Kasumi-1 (cell line): ENCODE measurements at places on chromosomes 4 and X.

DNA sequence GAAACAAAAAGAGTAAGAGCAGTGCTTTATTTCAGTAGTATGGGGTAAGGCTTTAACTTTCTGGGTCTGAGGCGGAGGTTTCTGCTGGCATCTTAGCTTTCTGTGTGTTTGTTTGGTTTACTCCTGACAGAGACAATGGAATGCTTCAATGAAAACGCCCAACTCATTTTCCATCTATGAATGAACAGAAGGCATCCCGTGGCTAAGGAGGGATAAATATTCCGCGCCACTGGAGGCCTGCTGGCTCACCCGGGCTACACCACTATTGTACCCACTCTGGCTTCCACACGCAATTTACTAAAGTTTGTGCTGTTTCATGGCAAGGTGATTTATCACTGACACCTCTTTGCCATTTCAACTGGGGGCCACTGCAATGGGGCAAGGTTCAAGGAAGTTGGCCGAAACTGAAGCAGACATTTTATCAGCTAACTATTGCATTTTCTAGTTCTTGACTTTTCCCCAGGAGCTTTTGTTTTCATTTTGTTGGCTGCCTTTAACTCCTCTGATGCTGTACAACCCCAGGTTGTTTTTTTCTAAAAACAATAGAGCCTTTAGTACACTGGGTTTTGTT, 32.8 kb upstream of the PPARGC1A start:
- DNase-seq = no peak

GRCh38 chr4:89823416-89823815, 13.5 kb downstream of the SNCA start:
- DNase-seq = no peak

GRCh38 chr4:76673362-76673761, 224.6 kb downstream of the SOWAHB start:
- DNase-seq = no peak

GRCh38 chr4:98778206-98778605, 119.8 kb upstream of the TSPAN5 start:
- no peak for DNase-seq

DNA sequence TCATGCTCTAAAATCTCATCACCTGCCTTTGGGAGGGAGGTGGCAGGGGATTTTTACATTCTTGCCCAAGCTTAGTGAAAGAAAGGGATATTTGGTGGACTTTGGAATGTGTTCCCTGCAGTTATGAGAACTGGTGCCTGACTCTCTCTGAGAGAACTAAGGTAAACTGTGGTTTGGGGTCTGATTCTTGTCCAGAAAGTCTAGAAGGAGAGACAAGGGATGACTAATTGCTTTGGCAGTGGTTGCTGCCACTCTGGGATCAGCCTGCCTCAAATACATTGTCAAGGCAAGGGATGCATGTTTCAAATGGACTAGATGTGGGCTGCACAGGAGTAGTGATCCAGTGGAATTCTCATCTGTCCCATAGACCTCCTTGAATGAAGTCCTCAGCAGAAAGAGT, 115.2 kb downstream of the DDIT4L start:
- no peak for DNase-seq

DNA sequence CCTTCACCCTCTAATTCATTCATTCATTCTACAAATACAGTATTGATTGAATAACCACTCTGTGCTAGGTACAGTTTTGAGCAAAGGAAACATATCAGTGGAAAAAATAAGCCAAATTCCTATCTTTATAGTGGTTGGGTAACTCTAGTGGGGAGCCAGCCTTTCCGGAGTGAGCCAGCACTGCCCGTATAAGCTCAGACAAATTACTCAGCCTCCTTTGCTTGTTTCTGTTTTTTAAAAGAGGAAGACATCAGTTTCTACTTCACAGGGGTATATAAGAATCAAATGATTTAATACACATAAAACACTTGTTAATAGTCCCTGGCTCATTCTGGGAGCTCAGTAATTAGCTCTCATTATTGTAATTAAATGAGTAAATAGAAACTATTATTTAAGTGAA, 238.2 kb upstream of the MAD2L1 start:
- no peak for DNase-seq

DNA sequence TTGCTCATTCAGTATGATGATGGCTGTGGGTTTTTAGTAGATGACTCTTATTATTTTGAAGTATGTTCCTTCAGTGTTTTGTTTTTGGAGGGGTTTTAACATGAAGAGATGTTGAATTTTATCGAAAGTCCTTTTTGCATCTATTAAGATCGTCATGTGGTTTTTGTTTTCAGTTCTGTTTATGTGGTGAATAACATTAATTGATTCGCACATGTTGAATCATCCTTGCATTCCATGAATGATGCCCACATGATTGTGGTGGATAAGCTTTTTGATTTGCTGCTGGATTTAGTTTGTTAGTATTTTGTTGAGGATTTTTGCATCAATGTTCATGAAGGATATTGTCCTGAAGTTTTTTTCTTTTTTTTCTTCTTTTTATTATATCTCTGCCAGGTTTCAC, 347.4 kb upstream of the EPHA5 start:
- DNase-seq = no peak

DNA sequence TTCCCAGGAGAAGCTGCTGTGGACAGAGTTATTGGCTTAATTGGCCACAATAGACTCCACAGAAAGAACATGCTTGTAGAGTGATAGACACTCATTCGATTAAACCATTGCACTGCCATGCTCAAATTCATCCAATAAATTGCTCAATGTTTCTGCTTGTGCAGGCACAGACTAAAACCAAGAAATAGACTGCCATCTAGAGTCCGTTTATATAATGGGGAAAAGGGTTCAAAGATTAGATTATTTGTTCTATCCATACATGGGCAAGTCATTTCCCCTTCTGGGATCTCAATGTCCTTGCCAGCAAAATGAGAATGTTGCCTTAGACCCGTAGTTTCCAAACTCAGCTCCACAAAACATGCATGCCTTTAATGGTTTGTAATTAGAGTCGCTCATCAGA, 8.7 kb downstream of the SMIM10 start:
- peak; percentile 79 for DNase-seq

GRCh38 chr4:10082459-10083272, 33.9 kb downstream of the WDR1 start:
- DNase-seq = no peak

DNA sequence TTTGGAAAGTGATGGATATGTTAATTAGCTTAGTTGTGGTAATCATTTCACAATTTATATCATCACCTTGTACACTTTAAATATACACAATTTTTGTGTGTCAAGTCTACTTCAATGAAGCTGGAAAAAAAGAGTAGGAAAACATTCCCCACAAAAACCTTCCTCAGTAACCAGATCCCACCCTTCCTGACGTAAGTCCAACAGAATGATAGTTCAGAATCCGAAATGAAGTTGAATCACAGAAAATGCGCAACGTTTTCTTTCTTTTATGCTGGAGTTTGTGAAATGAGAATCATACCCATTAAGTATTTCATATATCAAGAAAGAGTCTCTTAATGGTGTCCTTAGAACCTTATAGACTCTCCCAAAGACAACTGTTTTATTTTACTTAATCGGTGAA, 292.9 kb downstream of the USP46 start:
- DNase-seq = no peak

GRCh38 chrX:53547668-53548067, 113.5 kb upstream of the HSD17B10 start:
- no peak for DNase-seq

DNA sequence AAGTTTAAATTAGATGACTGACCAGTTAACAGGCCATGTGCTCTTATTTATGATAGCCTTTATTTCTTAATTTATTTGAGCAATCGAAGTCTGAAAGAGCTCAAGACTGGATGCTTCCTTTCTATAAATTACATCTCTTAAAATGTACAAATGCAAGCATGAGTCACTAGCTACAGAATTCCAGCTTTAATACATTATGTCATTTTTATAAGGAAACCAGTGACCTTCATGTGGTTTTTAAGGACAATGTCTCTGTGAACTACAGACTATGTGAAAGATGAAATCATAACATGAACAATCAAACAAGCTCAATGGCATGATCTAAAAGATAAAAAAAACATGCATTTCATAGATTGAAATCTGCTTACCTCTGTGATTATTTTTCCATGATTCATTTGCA, 15.4 kb downstream of the HTR2C start:
- no peak for DNase-seq

GRCh38 chrX:153598541-153599191, at the start of gene CCNQ:
Gene CCNQ (minus strand): TSS chrX:153599139. CDS start chrX:153599073, 66 bp downstream.
- peak; percentile 52 for DNase-seq

DNA sequence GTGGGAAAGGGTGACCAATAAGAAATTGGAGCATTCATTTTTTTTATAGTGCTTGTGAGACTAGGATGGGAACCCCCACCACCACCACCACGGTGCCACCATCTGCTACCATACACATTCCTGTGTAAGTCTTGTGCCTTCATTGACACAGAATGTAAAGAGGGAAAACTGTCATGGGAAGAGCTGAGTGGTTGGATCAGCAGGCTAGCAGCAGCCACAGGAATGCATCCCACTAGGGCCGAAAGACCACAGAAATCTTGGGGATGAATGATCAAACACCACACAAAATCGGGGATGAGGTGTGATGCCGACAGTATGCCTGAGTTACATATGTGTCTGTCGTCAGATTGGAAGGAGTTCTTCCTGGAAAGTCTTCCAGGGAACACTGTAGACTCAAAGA, 69.2 kb downstream of the SRPX start:
- no peak for DNase-seq

DNA sequence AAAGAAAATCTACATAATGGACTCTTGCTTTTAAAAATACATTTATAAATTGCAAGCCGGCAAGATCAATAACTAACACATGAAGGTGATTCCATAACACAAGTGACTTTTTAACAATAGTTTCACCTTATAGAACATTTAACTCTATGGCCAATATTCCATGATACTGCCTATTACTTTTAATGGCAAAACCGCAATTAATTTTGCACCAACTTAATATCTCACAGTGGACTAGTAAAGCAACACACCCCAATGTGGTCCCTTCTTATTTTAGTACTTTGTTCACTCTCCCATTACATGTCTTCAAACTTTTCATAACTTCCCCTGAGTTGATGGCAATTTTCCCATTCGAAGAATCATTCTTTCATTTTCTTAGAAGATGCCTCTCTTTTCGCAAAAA, 351.6 kb upstream of the F9 start:
- no peak for DNase-seq

DNA sequence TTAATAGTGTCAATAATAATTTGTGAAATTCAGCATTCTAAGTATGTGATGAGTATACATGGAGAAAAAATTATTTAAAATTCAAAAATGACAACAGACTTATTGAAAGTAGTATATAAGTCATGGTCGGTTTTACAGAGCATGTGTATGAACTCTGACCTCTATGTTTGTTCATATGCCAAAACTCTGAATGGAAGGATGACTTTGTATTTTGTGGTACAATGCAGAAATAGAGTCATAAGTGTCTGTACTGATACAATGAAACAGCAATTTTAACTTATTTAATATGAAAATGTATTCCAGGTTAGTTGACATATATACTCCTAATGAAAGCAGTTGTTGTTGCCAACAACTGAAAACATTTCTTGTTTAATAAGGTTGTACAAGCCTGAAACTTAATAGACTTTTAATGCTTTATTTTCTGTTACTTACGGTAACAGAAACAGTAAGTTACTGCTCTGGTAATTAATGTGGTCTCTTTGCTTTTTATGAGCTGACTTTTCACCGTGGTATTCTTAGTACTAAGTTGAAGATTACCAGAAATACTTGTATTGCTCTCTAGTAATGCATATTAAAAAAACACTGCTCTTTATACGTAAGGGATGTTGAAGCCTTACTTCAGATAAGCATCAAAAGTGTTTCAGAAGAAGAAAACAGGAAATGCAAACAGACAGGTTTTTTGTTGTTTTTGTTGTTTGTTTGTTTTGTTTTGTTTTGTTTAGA, 1.9 kb downstream of the UBE2K start:
- DNase-seq = peak; percentile 22

- DNase-seq = no peak
Measured at GRCh38 chr4:162356181-162356580, 192.4 kb upstream of the FSTL5 start.

GRCh38 chr4:53321151-53321983, 44.5 kb downstream of the SCFD2 start:
- DNase-seq = peak; percentile 78

DNA sequence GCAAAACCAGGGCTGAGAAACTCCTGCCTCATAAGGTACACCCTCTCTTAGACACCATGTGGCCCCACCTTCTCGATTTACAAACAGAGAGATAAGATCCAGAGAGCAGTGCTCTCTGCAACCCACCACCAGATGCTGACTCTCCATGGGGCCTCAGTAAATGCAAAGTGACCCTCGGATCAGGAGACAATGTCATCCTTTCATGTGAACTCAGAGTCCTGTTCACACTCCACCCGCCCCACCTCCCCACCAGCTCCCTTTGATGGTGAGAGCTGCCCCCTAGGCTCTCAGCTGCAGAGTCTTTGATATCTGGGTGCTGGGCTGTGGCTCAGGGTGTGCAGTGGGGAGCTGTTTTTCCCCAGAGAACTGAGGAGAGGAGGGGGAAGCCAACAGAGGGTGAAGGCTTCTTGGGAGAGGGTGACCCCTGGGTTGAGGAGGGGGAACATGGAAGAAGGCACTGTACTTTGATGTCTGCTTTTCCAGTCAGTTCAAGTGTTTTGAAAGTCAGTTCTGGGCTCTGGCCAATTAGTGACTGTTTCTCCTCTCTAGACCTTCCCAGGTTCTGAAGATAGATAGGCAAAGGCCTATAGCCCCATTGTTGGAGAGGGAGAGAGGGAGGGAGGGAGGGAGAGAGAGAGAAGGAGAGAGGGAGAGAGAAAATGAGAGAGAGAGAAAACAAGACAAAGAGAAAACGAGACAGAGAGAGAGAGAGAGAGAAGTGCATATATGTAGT, 88.2 kb downstream of the SCD5 start:
- no peak for DNase-seq

- peak; percentile 14 for DNase-seq
Measured at GRCh38 chr4:77473509-77473908, 132.1 kb upstream of the CXCL13 start.

GRCh38 chr4:57418133-57418532, 307.9 kb upstream of the IGFBP7 start:
- no peak for DNase-seq

DNA sequence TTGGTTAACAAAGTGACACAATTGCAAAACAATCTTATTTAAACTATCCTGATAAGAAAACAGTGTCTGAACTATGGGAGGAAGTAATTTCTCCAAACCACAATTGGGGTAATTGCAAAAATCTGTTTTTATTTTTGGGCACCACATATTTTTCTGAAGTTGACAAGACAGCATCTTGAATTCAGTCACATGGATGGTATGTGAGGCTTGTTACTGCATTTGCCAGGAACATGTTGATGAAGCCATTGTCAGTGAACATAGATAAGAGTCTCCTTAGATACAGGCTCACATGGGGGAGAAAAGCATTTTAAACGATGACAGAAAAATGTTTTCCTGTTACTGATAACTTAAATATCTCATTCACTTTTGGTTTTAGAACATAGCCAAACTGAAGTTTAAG, 5.5 kb upstream of the USP53 start:
- no peak for DNase-seq

DNA sequence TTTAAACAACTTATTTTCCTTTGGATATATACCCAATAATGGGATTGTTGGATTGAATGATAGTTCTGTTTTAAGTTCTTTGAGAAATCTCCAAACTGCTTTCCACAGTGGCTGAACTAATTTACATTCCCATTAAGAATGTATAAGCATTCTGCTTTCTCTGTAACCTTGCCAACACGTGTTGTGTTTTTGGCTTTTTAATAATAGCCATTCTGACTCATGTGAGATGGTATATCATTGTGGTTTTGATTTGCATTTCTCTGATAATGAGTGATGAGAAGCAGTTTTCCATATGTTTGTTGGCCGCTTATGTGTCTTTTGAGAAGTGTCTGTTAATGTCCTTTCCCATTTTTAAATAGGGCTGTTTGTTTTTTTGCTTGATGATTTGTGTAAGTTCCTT, 155.6 kb upstream of the PITX2 start:
- no peak for DNase-seq

- no peak for DNase-seq
Measured at GRCh38 chr4:152942346-152942745, 6.2 kb downstream of the FHDC1 start.
